ENCODE measurements at places on chromosomes 2 and 18. TPM values are rescaled to one million over a fixed set of nuclear protein-coding genes. Genes with fewer than 3 reads are reported as not detected.

Gene SFTPB
- not detected for total RNA-seq

Gene DYTN
- total RNA-seq, result not detected

Gene CCBE1
- 9.0 TPM for total RNA-seq

Gene NGEF
- total RNA-seq, result 35.4 TPM

Gene NYAP2
- total RNA-seq, result not detected

Gene HMSD
- total RNA-seq, result not detected

Gene CETN1
- total RNA-seq, result not detected

Gene ANKRD30B
- 0.59 TPM for total RNA-seq

Gene ATP6V1B1
- 0.68 TPM for total RNA-seq

Gene CHAC2
- 19.9 TPM for total RNA-seq

Gene LDAH
- total RNA-seq, result 23.2 TPM

Gene IL18RAP
- total RNA-seq, result not detected

Gene CLEC4F
- not detected for total RNA-seq

Gene DUSP2
- total RNA-seq, result 0.49 TPM

Gene IL36A
- not detected for total RNA-seq

Gene PRKAG3
- not detected for total RNA-seq

Gene NOP58
- 71.9 TPM for total RNA-seq

Gene FER1L5
- total RNA-seq, result not detected

Gene CROCC2
- total RNA-seq, result 0.12 TPM

Gene GCG
- total RNA-seq, result 0.39 TPM

Gene DNER
- 126 TPM for total RNA-seq

Gene SCN7A
- not detected for total RNA-seq

Gene TUBA3E
- not detected for total RNA-seq

Gene IL36RN
- total RNA-seq, result not detected

Gene UNC80
- not detected for total RNA-seq

Gene ITGB6
- 0.10 TPM for total RNA-seq

Gene GRHL1
- total RNA-seq, result 0.36 TPM

Gene MALL
- 3.8 TPM for total RNA-seq

Gene CDH7
- not detected for total RNA-seq

Gene SNRPD1
- 30.6 TPM for total RNA-seq

Gene DSC3
- under 0.01 TPM for total RNA-seq

Gene UPP2
- total RNA-seq, result not detected

Gene MC2R
- total RNA-seq, result not detected

Gene FLACC1
- total RNA-seq, result 1.3 TPM

Gene CNDP2
- total RNA-seq, result 34.7 TPM

Gene CELF4
- not detected for total RNA-seq

Gene ALPP
- not detected for total RNA-seq

Gene CAPN13
- not detected for total RNA-seq

Gene NOSTRIN
- total RNA-seq, result not detected

Gene LRATD1
- 0.12 TPM for total RNA-seq

Gene FTCDNL1
- total RNA-seq, result 3.1 TPM

Gene IL36G
- 0.24 TPM for total RNA-seq

Gene C2orf76
- 23.7 TPM for total RNA-seq

Gene FKBP7
- total RNA-seq, result 50.8 TPM

Gene DSG4
- not detected for total RNA-seq

Gene DHRS9
- not detected for total RNA-seq

Gene DSEL
- 0.68 TPM for total RNA-seq

Gene BOLL
- total RNA-seq, result not detected
